ENCODE measurements at places on chromosomes 4 and X.

DNA sequence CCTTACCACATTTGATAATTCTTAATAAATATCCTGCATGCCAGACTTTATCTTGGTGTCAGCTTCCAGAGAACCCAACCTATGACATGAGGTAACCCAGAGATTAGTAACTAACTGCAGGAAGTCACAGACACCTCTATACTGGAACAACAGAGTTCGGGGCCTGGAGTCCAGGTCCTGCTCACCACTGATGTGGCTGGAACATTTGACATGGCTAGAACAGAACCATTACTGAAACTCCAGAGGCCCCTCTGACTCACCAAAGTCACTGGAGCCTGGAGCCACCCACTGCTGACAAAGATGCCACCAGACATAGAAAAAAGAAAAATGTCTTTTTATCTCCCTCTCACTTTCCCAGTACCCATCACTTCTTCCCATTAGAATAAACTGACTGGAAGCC, 403.7 kb downstream of the MID1IP1 start:
- DNase-seq: no peak

DNA sequence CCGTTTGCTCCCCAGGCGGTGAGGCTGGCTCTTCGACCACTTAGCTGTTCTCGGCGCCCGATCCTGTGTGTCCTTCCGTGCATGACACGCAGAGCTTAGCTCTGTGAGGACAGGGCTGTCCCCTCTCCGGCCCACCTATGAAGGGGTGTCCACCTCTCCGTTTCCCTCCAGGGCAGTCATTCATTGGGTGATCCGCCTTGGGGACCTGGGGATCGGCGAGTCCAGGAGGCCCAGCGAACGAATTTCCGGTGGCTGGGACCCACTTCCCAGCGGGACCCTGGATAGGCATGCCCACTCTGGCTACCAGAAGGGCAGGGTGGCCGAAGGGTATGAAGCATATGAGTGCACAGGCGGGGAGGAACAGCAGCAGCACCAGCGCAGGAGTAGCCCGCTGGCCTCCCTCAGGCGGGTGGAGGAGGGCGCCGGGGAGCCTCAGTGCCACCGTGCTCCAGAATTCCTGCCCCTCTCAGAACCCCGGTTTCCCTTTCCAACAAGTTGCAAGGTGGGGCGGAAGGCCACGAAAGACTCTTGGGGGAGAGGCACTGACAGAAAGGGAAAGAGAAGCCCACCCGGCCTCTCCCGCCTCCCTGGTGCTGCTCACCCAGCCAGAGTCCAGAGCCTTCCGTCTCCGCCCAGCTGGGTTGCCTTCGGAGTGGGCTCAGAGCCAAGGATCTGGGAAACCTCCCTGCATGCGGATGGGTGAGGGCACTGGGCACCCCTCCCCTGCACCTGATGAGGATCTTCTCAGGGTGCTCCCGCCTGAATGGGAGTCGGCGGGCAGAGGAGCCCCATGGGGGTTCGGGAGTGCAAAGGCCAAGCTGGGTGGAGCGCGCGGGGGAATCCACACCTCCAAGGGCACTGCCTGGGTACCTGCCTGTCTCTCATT, 8.6 kb downstream of the HMX1 start:
- no peak for DNase-seq

- peak; percentile 17 for DNase-seq
These were observed 41.0 kb downstream of the FNIP2 start for GRCh38 chr4:158809611-158810486.

DNA sequence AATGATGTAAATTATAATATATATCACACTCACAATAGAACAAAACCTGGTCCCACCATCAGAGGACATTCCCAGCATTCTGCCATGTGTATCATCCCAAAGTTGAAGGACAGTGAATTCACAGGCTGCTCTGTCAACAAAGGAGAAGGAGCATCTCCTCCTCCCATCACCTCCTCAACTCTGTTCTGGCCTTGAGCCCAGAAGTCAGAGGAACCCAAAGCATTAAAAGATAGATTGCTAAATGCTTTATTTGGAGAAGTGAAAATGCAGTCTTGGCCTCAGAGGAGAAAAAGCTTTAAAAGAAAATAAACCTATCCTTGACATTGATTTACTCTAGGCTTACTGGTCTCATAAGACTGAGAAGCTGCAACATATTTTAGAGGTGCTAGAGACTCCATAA, 268.8 kb upstream of the RASGEF1B start:
- no peak for DNase-seq

DNA sequence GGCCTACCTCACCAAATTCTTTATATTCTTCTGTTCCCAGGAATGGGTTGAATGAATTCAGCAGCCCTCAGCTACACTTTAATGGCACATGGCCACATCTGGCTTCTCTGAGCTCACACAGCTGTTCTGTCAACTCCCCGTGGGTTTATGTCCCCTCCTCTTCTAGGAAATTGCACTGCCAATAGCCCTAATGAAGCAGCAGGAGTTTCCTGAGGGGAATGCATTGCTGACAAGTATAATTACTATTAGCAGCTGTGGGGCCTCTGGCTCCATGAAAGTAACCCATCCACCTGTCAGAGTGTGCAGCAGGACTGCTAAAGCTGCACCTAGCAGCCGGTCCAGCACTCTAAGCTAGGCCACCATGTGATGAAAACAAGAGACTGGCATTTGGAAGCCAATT, 50.3 kb downstream of the FTHL17 start:
- no peak for DNase-seq

DNA sequence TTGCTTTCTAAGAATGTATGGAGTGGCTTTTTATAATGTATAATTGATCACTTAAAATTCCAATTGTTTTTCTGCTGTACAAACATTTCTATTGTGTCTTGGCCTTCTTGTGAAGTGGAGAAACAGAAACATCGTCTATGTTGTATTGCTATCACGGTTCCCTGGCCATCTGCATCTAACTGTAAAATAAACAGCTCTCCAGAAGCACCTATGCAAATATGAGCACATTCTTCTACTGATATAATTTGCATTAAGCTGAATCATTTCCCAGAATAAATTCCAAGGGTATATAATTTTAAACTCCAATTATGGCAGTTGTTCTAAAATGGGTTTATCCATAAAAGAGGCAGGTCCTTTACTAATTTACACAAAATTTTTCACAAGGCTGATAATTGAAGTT, 261.6 kb upstream of the STS start:
- no peak for DNase-seq

- no peak for DNase-seq
These were observed 19.7 kb downstream of the KIT start for GRCh38 chr4:54677416-54677815.

DNA sequence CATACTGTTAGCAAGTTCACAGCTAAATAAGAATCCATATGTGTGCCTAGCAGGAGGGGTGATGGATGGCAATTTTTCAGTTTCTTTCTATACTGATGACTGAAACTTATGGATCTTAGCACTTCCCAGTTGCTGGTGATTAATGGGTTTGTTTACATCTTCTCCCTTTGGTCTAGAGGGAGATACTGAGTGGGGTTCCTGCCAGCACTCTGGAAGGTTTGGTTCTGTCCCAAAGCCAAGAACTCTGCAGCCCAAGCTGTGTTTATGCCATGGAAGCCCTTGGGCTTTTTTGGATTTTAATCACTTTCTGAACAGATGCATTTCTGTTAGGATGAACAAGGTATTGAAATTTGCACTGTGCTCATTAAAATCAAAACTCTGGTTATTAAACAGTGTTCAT, 43.5 kb downstream of the DDIT4L start:
- DNase-seq: no peak

DNA sequence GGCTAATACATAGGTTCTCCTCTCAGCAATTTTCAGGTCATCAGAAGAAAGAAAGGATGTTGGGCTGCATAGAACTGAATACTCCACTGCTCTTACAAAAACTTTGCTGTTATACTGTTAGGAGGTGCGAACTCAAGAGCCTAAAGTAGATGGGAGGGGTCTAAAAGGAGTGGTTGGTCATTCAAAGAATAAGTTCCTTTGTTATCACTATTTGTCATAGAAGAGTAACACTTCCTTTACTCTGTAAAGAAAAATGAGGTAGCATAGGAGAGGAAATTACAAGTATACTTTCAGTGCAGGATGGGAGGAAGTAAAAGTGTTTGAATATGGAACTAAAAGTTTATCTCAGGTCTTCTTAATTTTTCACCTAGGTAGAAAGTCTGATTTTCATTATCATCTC, 61.5 kb downstream of the CCNI start:
- DNase-seq: no peak

DNA sequence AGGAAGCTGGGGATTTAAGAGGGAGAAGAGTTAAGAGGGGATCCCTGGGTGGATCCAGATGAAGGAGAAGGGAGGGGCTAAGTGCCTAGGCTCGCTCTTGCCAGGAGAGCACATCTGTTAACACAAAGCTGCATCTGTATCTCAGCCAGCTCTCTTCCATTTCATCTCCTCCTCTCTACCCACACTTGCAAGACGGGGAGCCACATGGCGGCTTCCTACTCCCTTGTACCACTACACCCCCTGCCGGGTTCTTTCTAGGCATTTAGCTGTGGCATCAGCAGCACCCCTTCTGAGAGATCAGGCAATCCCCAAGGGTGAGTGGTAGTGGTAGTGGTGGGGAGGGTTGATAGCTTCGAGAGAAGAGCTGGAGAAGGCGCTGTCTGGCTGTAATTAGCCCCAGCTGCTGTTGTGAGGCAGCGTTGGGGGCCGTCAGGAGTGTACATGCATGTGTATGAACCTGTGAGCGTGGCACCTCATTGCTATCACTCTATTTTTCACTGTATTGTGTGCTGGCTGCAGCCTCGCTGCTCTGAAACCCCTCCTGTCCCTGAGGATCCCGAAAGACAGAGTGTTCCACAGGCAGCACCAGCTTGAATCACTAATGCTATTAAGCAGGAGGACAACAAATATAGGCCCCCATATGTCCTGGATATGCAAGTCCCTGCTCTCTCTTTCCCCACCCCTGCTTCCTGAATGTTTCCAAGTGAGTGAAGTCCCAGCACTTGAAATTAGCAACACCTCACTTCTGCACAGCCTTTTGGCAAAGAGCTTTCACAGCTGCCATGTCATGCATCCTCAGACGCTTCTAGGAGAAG, 73.7 kb downstream of the RTL9 start:
- no peak for DNase-seq

GRCh38 chrX:14817571-14817970, 55.3 kb downstream of the FANCB start:
- DNase-seq: no peak

GRCh38 chr4:184383497-184384055, 90.8 kb downstream of the IRF2 start:
- no peak for DNase-seq

GRCh38 chr4:170698334-170698733, 608.6 kb upstream of the AADAT start:
- no peak for DNase-seq

- no peak for DNase-seq
These were observed 287.4 kb downstream of the SMARCA1 start for GRCh38 chrX:129235903-129236302.

DNA sequence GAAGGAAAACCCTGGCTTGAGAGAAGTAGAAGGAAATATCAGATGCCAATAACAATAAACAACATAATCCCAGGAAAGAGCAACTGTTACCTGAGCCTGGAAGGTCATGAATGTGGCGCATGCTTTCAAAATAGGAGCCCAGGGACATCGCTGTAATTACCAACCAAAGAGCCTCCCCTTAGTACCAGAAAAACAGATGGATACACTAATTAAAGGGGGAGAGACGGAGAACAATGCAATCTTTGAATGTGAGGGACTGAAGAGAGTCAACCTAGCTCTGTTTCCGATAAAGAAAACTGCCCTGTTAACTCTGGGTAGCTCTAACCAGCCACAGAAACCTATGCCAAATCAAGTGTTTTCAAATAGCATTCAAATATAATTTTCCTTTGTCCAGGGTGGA, 161.4 kb downstream of the ENOX2 start:
- DNase-seq: no peak

GRCh38 chr4:6538111-6538510, 36.9 kb upstream of the MAN2B2 start:
- no peak for DNase-seq

DNA sequence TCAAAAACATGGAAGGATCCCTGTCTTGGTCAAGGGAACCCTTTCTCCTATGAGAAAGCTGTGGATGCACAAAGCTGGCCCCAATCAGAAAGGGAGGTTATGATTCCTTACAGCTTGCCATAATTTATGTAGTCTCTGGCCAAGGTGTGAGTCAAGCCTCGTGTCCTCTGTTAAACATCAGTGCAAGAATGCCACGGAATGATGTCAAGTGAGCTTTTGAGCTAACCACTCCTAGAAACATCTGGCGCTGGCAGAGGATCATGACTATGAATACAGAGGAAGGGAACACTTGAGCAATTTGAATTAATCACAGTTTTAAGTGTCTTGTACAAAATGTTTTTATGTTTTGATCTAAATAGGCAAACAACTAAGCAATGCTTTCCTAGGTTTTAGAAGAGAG, 51.5 kb upstream of the RAP2C start:
- DNase-seq: no peak

DNA sequence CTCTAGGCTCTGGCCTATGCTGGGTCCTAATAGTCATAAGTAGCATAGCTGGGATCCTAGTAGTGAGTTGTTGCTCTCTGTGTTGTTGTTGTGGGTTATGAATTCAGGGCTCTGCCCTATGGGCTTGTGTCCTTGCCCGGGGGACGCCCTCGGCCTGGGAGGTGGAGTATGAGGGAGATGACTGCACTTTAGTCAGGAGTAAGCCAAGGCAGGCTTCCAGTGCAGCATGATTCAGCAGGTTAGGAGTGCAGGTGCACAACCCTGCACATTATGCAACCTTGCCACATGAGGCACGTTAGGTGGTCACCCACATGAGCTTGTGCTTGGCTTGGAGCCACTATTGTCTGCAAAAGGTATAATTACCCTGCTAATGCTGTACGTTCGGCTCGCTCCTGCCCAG, 58.4 kb upstream of the CCDC149 start:
- no peak for DNase-seq

- DNase-seq: no peak
These were observed 12.6 kb upstream of the MXD4 start for GRCh38 chr4:2274320-2275043.

GRCh38 chr4:176549161-176549865, 229.5 kb downstream of the SPCS3 start:
- no peak for DNase-seq

All from CD4-positive, alpha-beta T cell treated with Interleukin-2 at 100 ng/mL for 4 hours (primary cell).